Sigmoid colon (tissue), 7 donors: ENCODE measurements at places on chromosomes 7 and 10. TPM values are rescaled to one million over a fixed set of nuclear protein-coding genes. Genes with fewer than 3 reads are reported as not detected.

DNA sequence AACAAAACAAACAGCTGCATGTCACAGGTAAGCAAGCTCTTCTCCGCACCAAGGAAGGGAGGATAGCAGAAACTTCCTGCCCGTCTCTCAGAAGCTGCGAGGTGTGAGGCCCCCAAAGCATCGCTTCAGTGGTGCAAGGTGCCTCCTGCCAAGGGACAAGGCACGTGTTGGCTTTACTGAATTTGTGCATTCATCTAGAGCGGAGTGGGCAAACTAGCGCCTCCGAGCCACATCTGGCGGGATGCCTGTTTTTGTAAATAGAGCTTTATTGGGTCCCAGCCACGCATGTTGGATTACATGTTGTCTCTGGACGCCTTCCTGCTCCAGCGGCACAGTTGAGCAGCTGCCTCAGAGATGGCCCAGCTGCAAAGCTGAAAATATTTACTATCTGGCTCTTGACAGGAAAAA lies 27.7 kb downstream of the PHYH start:
- DNase-seq, result peak; percentile 71

DNA sequence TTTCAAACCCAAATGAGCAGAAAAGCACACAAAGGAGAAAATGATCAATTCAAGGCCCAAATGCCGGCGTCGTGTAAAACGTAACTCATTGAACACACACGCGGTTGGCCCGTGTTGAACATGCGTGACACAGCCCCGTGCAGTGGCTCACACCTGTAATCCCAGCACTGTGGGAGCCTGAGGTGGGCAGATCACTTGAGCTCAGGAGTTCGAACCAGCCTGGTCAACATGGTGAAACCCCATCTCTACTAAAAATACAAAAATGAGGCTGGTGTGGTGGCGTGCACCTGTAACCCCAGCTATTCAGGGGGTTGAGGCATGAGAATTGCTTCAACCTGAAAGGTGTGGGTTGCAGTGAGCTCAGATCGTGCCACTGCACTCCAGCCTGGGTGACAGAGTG lies 156.7 kb upstream of the KLF6 start:
- DNase-seq, result no peak

GRCh38 chr10:117268258-117268657 lies 27.3 kb downstream of the SLC18A2 start:
- no peak for DNase-seq

DNA sequence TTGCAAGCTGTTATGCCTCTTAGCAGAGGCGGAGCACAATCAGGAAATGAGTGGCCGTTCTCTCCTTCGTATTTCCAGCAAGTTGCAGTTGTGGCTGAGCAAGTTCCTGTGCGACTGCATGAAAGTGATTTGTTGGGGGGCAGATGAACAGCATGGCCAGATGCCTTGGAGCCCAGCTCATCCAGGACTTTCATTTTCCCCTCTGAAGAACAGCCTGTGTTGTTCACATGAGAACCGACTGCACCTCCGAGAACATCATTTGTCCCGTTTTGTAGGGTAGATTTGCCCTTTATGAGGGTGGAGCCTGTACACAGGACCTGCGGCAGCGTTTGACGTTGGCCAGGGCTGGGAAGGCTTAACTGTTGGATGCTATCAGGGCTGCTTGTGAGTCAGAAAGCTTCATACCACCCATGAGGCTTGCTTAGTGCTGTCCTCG lies 4.4 kb downstream of the BAG3 start:
- DNase-seq, result peak; percentile 95

GRCh38 chr10:52111101-52111891 lies 202.8 kb upstream of the DKK1 start:
- DNase-seq, result no peak

- no peak for DNase-seq
These were observed 158.4 kb upstream of the ZNF32 start for GRCh38 chr10:43806831-43807640.

DNA sequence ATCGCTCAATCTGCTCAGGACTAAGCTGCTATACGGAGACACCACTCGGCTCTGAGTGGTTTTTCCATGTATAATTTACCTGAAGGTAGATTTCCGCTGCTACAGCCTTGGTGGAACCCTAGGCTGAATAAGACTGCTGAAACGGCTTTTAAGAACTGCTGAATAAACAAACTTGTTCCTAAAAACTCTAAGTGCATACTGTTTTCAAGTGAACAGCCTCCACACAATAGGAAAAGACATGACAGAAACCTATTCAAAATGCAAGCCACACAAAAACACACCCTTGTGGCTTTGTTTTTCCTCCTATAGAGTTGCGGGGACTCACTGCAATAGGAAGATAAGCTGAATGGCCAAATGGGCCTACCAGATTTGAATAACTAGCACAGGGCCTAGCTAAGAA lies 117.2 kb downstream of the UBE2H start:
- DNase-seq, result no peak

DNA sequence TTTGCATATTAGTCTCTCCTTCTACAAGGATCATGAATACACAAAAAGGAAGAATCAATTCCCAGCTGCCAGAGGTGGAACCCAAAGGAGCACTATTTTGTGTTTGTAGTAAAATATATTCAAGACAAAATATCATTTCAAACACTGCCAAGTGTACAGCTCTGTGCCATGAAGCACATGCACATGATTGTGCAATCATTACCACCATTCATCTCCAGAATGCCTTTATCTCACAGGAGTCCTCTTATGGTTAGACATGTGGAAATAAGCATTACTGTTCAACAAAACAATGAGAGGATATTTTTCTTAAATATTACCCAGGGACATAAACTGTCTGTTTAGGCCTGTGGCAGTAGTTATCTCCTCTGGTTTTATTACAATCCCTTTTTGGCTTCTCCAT lies 151.4 kb upstream of the PPP1R3A start:
- DNase-seq, result no peak

DNA sequence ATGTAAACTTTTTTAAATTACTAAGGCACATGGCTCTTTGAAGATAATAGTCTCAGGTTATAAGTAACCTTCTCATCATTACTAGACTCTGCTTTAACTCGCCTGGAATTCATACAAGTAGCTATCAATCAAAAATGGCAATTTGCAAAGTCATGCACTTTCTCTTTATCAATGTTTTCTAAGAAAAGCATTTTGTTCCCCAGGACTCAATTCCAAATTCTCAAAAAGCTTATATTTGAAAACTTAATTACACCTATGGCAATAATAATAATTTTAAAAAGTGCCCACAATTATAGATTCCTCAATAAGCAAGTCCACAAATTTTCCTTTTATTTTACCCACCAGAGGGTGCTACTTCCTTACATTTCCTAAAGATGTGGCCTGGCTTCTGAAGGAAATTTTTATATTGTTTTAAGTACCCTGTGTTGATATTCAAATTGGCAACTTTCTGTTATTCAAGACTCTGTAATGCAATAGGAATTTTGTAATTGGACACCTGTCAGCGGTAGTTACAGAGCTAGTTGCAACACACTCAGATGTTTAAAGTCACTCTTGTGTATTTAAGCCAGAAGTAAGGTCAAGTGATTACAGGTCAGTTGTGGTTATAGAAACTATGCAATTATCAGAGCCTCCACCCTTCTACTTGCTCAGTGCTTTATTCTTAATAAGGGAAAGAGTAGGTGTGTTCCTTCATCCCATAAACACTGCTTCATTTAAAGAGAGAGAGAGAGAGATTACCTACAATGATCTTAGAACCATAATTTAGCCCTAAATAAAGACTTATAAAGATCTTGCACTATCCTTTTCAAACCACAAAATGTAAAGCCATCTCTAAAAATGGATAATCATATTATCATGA lies 47.1 kb upstream of the HYAL4 start:
- DNase-seq, result no peak

DNA sequence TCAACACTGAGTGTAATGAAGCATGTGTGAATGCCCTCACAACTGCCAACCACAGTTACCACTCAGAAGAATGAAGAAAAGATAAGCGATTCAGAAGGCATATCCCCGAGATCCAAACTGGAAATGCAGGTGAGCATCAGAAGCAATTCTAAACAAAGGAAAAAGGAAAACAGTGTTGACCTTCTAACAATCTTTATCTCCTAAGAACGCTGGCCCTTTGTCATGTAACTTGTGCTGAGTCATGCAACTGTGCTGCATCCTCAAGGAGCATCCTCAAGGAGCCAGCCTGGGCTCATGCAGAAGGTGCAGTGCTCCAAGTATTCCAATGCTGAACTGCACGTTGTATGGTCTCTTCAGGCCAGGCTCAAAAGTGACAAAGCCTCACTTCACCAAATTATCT lies 30.6 kb downstream of the SEC61G start:
- DNase-seq, result no peak

- no peak for DNase-seq
These were observed 28.6 kb upstream of the SLC16A12 start for GRCh38 chr10:89563861-89564478.

- no peak for DNase-seq
These were observed 63.5 kb upstream of the C10orf90 start for GRCh38 chr10:126734015-126734414.

DNA sequence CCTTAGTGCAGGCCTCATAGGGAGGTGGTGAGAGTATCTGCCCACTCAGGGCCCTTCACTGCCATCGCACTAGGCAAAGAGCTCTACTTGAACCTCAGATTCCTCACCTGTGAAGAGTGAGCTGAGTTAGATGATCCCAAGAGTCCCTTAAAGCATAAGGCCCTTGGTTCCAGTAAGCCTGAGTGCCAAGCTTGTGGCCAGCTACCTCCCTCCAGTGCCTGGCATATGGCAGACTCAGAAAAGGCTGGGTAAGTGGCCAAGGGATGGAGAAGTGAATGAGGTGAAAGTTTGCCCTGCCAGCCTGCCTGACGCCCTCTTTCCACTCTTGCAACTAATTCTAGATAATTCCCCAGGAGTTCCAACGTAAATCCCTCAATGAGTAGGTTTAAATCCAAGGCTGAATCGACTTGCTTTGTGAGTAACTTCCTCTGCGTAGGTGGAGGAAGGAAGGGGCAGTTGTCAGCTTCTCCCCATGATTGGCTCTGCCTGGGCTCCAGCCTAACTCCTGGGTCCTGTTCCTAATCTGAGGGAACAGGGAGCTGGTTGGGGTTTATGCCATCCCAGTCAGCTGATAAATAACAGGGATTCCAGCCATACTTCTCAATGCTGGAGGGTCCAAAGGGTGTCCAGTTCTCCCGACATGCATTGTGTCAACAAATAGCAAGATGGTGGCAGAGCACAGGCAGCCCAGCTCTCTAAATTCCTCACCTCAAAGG lies 14.2 kb downstream of the DUSP5 start:
- DNase-seq, result peak; percentile 15

- DNase-seq, result no peak
These were observed 1.4 kb downstream of the SFR1 start for GRCh38 chr10:104123397-104123796.

DNA sequence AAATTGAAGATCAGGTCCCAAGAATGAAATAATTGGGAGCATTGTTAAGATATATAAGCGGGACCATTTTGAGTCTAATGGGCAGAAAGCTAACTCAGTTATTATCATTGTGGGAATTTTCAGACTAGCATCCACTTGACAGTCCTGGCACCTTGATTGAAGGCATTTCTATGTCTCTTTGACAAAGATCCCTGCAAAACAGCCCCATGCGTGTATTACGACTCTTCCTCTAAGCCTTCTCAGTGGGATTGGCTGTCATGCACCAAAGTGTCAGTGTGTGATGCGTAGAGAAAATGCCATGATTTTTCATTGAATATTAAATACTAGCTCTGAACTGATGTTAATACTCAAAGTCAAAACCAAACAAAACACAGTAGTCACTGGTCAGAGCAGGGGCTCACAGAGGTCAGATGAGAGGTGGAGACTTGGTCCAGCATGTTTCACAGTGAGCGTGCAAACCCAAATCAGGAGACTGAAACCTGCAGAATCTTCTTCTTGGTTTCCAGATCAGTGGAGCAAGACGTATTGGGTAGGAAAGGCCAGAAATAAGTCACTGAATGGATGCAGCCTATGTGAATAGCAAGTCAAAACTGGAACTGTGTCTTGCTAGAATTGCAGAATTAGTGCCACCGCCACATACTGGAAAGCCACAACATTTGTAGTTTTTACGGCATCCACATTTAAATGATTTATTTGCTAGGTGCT lies 303.6 kb upstream of the AKR1E2 start:
- DNase-seq, result no peak

GRCh38 chr7:35241884-35242283 lies 12.0 kb downstream of the TBX20 start:
- DNase-seq, result no peak

GRCh38 chr10:25280573-25280972 lies 105.8 kb downstream of the GPR158 start:
- DNase-seq, result no peak

Gene RPEL1
- total RNA-seq, result not detected

Gene HMX3
- not detected for total RNA-seq

Gene WIPF3
- total RNA-seq, result 0.71 TPM

Gene SLC39A12
- not detected for total RNA-seq

Gene AKR1C1
- total RNA-seq, result 14.6 TPM

Gene SPDYE9
- not detected for total RNA-seq

Gene NODAL
- total RNA-seq, result not detected

Gene MYO1G
- total RNA-seq, result 1.1 TPM

Gene NEURL1
- not detected for total RNA-seq

Gene PDK4
- 1,066 TPM for total RNA-seq

Gene PDE6C
- total RNA-seq, result not detected

Gene PANK1
- 6.1 TPM for total RNA-seq
